A549 treated with Hydrocortisone at 1 μM for 4 hours (cell line): ENCODE measurements at places on chromosomes 2 and 18. TPM values are rescaled to one million over a fixed set of nuclear protein-coding genes. Genes with fewer than 3 reads are reported as not detected.

OTOS gene
- not detected in 5 replicates for total RNA-seq

AFF3 gene
- total RNA-seq: 0.01 to 0.22 TPM (median 0.03 TPM) in 4 of 5 replicates, not detected in the other

TBR1 gene
- total RNA-seq: 0.03 to 0.07 TPM (median 0.04 TPM) in 4 of 5 replicates, not detected in the other

SERPINE2 gene
- 145 to 172 TPM (median 158 TPM) in 5 replicates for total RNA-seq

SPC25 gene
- total RNA-seq: 17.2 to 22.0 TPM (median 18.9 TPM) in 5 replicates

PJVK gene
- 1.5 to 2.2 TPM (median 1.5 TPM) in 5 replicates for total RNA-seq

DAW1 gene
- 2.2 to 3.2 TPM (median 2.7 TPM) in 5 replicates for total RNA-seq

ASXL3 gene
- total RNA-seq: not detected in 5 replicates

L3MBTL4 gene
- 0.02 to 0.05 TPM in 2 of 5 replicates, not detected in the others for total RNA-seq

CDK15 gene
- not detected in 5 replicates for total RNA-seq

DSG4 gene
- total RNA-seq: not detected in 5 replicates

SERPINB8 gene
- 9.2 to 11.4 TPM (median 9.3 TPM) in 5 replicates for total RNA-seq

ZBTB7C gene
- total RNA-seq: 0.18 to 0.36 TPM (median 0.26 TPM) in 5 replicates
